ENCODE measurements at places on chromosomes 1 and 21. TPM values are rescaled to one million over a fixed set of nuclear protein-coding genes. Genes with fewer than 3 reads are reported as not detected.

Gene ECM1
- total RNA-seq: 0.46 TPM

Gene SLC16A4
- total RNA-seq: 6.8 TPM

Gene JUN
- total RNA-seq: 114 TPM

Gene HOOK1
- not detected for total RNA-seq

Gene DPT
- not detected for total RNA-seq

Gene L1TD1
- not detected for total RNA-seq

Measured in epithelial cell of umbilical artery (primary cell).